GM04503 (cell line): ENCODE measurements at places on chromosomes 16 and 17.

- DNase-seq, result no peak
Measured at GRCh38 chr16:77679901-77680300, 42.4 kb upstream of the NUDT7 start.

- DNase-seq, result no peak
Measured at GRCh38 chr16:68724797-68725196, 12.3 kb upstream of the CDH1 start.

- no peak for DNase-seq
Measured at GRCh38 chr16:28623172-28623711, 13.4 kb upstream of the SULT1A1 start.

GRCh38 chr17:72409405-72410002 is 288.7 kb downstream of the SOX9 start:
- DNase-seq, result no peak

DNA sequence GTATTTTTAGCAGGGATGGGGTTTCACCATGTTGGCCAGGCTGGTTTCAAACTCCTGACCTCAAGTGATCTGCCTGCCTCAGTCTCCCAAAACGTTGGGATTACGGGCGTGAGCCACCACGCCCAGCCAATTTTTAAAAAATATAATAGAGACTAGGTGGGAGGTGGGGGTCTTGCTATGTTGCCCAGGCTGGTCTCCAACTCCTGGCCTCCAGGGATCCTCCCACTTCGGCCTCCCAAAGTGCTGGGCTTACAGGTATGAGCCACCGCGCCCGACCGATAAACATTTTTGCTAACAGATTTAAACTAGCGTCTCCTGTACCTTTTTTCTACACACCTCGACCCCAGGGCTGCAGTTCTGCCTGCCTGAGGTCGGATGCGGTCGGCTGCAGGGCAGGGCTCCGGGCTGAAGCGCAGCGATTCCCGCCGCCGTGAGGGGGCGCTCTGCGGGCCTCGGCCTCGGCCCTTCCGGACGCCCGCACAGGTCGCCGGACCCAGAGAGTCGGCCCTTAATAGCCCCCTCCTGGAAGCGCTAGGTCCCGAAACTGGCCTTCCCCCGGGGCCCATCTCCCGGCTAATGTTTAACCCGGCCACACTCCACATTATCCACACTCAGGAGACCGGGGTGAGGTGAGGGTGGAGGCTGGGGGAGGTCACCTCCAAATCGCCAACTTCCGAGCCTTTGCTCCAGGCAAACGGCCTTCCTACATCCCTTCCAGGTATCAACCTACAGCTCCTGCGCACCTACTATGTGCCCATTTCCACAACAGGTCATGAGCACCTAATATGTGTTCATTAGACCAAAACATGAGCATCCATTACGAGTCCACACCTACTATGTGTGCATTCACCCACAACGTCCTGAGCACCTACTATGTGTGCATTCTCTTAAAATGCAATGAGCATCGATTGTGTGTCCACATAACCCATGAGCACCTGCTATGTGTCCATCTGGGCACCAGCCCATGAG is 2.0 kb upstream of the GLIS2 start:
- DNase-seq, result no peak

DNA sequence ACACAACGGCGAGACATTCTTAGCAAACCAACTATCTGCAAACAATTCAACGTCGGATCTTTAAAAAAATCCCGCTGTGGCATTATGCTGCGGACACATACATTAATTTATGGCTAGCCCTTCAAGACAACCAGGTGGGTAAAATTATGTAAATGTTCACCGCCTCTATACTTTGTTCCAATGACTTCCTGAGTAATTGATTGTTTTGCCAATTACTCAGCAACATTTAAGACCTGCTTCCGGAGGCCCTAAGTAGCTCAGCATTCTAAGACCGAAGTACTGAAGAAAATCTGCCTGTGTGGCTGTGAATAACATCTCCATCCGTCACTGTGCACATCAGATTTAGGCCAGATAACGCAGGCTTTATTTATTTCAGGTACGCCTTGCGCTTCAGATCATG is 23.3 kb downstream of the QPRT start:
- no peak for DNase-seq

DNA sequence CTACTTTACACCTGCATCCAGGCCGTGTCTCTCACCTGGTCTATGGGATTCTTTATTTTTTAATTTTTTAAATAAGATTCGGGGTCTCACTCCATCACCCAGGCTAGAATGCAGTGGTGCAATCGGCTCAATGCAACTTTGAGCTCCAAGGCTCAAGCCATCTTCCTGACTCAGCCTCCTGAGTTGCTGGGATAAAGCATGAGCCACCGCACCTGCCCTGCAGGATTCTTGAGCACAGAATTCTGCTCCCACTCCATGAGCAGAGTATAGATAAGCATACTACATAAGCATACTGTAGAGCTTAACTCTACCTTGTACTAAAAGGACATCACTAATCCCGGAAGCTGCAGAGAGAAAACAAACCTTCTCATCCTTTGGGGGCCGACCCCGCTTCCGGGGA is 15.5 kb downstream of the GLYR1 start:
- DNase-seq, result no peak

DNA sequence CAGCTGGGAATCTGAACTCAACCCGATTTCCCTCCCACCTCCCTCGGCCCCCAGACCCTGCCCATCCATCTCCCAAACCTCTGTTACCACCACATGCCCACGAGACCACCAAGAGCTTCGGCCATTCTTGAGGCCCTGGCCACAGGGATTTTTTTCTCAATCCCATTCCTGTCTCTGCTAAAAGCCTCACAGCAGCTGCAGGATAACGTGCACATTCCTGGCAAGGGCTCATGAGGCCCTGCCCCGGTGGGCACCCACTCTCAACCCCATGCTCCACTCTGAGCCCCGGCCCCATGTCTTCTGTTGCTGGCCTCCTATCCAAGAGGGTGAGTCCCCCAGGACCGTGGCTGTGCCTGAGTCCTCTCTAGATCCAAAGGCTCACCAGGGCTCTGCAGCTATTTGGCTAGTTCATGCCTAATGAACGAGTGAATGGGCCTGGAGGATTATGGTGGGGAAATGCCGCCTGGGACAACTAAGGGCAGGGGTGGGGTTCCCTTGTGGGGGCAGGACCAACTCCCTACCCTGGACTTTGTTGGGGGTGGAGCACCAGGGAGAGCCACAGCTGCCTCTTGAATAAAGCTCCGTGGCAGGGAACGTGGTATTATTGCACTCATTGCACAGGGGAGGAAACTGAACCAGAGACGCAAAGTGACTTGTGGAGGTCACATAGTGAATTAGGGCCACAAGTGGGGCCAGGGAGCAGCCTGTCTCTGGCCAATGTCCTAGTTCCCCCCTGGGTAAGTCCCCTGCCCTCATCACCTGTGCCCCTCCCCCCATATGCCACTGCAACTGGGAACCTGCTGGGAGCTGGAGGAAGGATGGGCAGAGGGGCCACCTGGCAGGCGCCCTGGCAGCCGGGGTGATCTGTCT is 113.8 kb upstream of the SMURF2 start:
- no peak for DNase-seq

DNA sequence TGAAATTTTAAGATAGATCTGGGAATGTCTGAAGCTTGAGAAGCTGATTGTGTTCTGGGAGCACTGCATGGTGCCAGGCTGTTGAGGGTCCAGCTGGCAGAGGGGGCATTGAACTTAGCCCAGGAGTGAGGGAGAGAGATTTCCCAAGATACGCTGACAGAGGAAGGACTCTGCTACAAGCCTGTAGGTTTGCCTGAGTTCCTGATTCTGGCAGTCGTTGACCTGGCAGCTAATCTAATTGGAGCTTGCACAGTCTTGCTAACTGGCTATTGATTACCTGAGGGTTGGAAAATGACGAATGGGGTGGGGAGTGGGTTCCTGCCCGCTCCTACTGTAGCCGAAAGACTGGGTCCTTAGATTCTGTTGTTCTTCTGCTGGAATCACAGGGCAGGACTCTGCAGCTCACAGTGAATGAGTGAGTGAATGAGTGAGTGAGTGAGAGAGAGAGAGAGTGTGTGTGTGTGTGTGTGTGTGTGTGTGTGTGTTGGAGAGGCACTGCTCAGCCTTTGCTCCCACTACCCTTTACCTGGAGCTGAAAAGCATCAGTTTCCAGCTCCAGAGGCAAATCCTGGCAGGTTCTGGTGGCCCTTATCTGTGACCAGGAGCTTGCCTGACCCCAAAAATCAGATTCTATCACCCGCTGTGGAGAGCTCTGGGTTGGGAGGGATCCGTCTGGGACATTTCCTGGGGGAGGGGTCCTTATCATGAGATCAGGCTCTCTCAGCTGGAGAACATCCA is 16.7 kb downstream of the CTRL start:
- DNase-seq, result no peak

DNA sequence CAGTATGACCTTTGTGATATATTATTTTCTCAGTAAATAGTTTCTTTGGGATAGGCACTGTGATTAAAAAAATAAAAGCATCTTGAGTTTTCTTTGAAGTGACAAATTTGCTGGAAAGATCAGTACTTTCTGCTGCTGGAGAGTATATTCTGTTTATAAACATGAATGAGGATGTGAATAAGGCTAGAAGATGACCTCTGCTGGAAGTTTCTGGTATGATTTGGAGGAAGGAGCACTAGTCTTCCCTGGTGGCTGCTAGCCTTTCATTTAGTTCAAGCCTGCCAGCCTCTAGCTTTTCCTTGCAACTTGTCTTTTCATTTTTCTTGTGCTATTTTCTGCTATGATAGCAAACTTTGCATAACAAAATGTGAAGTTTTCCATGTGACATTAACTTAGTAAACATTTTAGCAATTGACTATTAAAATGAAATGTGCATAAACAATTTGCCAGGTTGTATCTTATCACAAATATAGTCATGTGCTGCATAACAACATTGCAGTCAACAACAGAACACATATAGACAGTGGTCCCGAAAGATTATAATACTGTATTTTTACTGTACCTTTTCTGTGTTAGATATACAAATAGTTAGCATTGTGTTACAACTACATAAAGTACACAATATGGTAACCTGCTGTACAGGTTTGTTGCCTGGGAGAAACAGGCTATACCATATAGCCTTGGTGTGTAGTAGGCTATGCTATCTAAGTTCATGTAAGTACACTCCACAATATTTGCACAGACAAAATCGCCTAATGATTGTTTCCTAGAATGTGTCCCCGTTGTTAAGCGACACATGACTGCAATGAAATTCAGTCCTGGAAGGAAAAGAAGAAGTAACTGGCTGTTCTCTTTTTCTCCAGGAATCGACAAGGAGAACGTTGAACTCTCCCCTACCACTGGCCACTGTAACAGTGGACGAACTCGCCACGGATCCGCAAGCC is 18.1 kb upstream of the RAB11FIP4 start:
- no peak for DNase-seq

GRCh38 chr17:43469145-43469544 is 14.6 kb upstream of the DHX8 start:
- DNase-seq, result peak; percentile 88

DNA sequence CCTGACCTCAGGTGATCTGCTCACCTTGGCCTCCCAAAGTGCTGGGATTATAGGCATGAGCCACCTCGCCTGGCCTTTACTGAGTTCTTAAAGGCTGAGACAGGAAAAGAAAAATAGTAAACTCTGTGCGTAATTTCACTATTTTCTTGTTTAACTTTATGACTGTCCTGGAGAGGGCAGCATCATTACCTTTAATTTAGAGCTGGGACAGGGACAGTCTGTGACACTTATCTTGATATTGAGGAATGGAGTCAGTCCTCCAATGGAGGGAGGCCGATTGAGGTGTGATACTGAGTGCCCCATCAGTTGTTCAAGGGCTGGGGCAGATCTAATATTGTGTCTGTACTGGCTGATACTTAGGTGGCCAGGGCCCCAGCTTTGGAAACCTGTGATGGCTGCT is 21.5 kb upstream of the SPN start:
- no peak for DNase-seq

DNA sequence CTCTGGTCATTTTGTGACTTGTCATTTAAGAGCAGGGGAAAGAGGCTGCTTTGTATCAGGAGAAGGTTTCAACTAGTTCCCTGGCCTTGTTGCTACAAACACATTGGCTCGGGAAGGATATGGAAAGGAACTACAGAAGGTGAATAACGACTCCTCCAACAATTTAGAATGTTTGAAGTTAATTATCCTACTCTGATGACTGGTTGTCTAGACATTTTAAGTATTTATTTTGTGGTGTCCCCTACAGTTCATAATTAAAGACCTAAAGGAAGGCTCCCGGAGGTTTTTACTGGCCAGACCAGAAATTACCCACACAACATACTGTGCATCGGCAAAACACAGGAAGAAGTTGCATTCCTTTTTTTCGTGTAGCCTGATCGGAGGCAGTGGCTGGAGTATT is 515.8 kb upstream of the SALL1 start:
- no peak for DNase-seq

DNA sequence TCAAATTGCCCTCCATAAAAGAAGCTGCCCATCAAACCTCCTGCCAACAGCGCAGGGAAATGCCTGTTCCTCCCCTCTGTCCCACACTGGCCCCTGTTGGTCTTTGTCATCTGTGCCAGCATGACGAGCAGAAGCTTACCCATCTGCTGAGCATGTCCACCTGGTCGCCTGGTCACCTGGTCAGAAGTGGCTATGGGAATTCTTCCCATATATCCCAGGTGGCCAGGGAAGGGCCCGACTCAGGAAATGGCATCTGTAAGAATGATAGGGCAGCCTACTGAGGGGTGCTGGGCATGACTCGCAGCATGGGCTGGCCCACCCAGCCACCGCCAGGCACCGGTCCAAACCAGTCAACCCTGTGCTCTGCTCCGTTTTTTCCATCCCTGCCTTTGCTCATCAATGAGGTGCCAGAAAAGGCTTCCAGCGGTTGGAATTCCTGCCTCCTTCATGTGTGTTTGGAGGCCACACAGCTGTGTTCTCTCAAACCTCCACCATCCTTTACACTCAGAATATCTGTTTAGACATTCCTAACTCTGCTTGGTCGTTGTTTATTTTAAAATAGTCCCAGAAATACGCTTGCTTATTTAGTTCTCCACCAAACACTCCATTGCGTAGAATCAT is 145.2 kb downstream of the CLEC16A start:
- no peak for DNase-seq

GRCh38 chr16:51508490-51509212 is 357.6 kb upstream of the SALL1 start:
- peak; percentile 39 for DNase-seq

- DNase-seq, result peak; percentile 84
Measured at GRCh38 chr16:24748242-24748641, 18.8 kb downstream of the TNRC6A start.

GRCh38 chr17:43125967-43126910 is 1.1 kb upstream of the BRCA1 start:
- DNase-seq, result no peak

DNA sequence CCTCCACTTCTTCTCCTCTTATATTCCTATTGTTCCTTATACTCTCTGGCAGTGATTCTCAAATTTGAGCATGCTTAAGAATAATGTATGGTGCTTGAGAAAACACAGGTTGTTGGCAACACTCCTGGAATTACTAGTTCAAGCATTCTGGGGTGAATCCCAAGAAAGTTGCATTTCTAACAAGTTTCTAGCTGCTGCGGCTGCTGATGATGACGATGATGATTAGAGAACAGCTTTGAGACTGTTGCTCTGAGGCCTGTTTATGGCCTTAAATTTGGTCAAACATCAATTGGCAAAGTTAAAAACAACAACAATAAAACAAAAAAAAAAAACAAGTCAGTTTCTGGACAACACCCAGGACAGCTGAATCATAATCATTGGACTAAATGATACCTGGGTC is 961.9 kb downstream of the CDH11 start:
- no peak for DNase-seq
